G401 (cell line): ENCODE measurements at places on chromosomes 1 and 21.
A peak's percentile ranks its signal among the peaks of the same experiment; 100 is the strongest.

- DNase-seq, result no peak
Measured at GRCh38 chr21:20419772-20420171, 578.4 kb upstream of the NCAM2 start.

GRCh38 chr1:161486806-161487741 is 18.2 kb upstream of the FCGR2A start:
- DNase-seq, result peak; percentile 47

DNA sequence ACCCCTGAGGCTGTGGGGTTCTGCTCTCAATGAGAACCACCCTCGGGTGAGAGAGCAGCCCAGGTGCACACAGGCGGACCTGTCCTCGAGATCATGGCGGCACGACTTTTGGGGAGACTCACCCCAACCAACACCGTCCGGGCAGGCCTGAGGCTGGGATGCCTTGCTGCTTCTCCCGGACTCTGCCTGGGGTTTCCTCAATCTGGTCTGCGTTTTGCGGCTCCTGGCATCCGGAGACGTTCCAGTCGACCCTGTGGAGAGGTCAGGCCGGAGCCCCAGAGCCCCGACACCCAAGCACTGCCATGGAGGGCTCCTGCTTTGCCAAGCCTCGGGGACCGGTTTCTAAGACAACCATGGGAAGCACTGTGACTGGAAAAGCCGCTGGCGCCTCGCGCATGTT is 3879.7 kb downstream of the SRGAP2C start:
- no peak for DNase-seq

GRCh38 chr1:159548126-159548525 is 12.3 kb upstream of the OR10J5 start:
- no peak for DNase-seq

DNA sequence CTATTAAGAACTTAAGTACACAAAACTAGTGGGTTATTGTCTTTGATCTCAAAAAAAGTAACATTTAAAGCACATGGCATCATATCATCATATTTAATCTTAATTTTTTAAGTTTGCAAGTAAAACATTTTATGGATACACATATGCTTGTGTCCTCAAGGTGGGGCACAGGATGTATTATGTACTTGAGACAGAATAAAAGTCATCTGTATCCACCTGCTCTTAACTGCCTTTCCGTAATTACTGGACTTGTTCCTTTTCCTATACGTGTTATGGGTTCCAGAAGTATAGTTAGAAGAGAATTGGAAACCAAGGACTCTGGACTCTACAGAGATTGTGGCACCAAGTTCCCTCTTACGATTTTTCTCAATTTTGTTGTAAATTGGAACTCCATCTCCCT is 79.4 kb downstream of the FCRL5 start:
- no peak for DNase-seq

- DNase-seq, result no peak
Measured at GRCh38 chr1:180185281-180185680, 30.6 kb downstream of the QSOX1 start.

DNA sequence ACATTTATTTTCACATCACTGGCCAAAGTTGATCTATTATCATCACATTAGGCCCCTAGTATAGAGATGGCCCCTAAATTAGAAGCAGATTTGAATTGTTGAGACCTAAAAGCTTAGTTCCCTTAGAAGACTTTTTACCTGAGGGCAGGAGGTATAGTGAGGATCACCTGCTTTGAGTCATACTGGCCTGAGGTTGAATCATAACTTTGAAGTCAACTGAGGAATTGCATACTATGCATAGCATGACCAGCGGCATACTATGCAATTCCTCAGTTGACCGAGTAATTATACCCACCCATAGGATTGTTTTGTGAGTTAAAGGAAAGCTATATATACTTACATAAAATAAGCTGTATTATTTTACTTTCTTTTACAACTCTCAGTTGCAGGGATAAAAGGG is 50.3 kb upstream of the DPH5 start:
- DNase-seq, result no peak

- no peak for DNase-seq
Measured at GRCh38 chr21:41370840-41371684, 9.2 kb downstream of the MX2 start.

DNA sequence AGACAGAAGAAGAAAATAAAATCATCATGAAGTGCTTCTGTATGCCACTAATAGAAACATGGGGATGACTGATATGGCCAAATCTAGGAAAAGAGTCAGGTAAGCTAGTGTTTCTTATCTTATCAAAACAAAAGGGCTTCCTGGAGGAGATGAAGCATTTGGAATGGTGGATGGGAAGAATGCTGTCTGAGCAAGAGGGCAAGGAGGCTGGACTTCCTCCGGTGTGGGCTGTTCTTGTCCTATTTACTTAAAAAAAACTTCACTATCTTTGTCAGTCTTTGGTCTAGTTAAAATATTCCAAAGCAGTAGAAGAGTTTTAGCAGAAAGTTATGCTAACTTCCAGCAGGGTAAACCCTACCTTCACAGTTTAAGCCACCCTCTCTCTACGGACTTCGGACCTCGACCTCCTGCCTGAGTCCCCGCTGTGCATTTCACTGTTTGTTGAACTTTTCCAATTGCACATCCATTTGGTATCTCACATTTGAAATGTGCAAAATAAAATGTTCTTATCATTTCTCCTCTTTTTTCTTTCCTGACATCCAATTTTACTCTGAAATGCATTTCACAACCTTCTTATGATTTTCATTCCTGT is 64.8 kb upstream of the TSPAN2 start:
- no peak for DNase-seq

DNA sequence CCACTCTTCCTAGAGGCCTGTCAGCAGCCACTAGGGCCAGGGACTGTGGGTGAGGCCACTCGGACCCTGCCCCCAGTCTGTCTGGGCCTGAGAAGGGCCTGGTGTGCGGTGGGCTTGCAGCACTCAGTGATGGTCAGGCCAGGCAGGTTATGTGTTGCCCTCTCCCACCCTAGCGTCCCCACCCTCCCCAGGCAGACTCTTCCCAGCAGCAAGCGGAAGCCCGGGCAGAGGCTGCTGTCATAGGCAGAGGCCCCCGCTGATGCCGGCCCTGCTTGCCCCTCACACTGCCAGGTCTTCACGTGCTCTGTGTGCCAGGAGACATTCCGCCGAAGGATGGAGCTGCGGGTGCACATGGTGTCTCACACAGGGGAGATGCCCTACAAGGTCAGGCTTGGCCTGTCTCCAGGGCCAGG is 6.6 kb downstream of the ZBTB48 start:
- no peak for DNase-seq

DNA sequence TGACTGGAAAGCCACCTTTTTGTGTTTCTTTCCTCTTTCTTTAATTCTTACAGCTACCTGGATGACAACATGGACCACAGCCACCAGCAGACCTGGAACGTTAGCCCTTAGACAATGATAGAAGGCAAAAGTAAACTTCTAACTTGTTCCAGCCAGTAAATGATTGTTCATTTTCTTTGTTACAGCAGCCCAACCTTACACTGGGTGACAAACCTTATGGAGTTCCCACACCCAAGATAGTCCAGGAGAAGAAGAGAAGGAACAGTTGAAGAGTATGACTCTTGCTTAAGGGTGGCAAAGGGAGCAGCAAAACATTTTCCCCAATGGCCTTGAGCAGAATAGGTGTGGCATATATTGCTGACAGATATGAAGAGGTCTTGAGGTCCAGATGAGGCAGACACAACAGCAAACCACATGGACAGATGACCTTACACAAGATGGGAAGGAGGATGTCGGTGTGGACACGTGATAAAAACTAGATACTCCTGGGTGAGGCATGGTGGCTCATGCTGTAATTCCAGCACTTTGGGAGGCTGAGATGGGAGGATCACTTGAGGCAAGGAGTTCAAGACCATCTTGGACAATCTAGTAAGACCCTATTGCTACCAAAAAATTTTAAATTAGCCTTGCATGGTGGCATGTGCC is 11.8 kb upstream of the FAM76A start:
- no peak for DNase-seq

GRCh38 chr1:117059334-117059677 is 820 bp upstream of the TTF2 start:
- DNase-seq, result peak; percentile 27

DNA sequence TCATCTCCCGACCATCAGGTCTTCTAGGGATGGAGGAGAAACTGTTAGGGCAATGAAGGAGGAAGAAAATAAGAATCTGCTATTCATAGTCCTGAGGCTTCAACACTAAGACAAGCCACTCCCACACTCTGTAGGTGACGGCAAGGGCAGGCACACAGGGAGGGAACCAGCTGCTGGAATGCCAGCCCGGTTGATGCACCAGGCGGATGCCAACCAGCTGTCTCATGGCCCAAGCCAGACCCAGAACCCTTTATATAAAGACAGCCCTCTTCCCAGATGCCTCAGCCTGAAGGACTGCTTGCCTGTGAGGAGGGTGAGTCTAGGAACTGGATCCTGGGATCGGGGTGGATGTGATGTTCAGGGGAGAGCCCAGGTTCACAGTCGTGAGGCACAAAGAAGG is at the start of gene KPRP:
KPRP (plus strand) TSS at position 279 of the 400 bp plus-strand sequence. CDS start 1,564 bp downstream, outside the sequence.
- DNase-seq, result no peak

- DNase-seq, result no peak
Measured at GRCh38 chr1:110224240-110224995, 14.3 kb downstream of the KCNC4 start.

GRCh38 chr1:160975026-160975425 is 20.4 kb upstream of the ITLN2 start:
- no peak for DNase-seq

GRCh38 chr1:164701189-164701761 is 142.3 kb downstream of the PBX1 start:
- DNase-seq, result no peak

DNA sequence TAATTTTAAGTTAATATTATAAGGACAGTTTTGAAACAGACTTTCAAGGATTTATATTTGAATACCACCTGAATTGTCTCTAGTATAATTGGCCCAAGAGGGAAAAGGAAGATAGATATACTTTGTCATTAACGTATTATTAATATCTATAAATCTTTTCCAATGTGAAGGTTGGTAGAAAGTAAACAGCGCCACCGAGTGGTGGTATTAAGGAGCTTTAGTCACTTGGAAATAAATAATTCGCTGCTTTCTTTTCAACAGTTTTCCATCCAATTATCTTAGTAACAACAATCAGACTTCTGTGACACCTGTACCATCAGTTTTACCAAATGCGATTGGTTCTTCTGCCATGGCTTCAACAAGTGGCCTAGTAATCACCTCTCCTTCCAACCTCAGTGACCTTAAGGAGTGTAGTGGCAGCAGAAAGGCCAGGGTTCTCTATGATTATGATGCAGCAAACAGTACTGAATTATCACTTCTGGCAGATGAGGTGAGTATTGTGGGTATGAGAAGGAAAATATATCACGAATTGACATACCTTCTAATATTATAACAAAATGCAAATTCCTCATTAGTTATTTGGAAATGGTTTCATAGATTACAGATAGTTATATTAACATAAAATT is 37.7 kb downstream of the SH3GLB1 start:
- DNase-seq, result peak; percentile 41

DNA sequence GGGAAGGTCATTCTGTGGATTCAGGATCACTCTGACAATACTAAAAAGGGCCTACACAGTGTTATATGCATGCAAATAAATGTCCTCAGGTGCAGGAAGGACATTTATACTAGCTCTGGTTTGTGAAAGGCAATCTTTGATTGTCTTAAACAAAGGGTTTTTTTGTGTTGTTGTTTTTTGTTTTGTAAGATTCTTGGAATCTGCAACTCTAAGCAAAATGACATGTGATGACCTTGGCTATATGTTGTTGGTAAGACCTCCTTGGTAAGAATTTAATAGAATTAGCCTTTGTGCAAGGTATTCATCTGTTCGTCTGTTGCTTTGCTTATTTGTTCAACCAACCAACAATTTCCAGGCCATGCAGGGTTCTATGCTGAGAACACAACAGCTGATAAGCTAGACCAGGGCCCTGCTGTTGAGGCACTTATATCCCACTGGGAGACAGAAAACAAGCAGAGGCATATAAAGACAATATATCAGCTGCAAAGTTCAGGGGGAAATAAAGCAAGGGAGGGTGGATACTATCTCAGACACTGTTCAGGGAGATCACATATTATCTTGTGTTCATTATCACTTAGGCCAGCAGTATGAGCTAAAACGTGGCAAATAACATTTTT is 60.3 kb downstream of the FH start:
- no peak for DNase-seq

DNA sequence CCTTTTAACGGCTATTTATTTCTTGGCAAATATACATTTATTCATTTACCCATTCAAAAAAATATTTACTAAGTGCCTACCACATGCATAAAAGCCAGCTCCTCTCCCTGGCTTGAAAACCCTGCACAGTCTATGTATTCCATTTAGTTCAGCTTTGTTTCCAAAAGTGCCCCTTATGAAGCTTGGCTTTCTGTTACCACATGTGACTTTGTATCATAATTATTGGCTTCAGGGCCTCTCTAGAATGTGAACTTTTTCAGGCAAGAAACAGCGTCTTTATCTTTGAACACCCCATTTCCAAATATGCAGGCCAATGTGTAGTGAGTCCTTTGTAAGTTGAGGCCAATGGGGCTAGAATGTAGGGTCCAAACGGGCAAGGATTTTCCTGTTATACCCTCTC is 69.4 kb downstream of the CACHD1 start:
- DNase-seq, result no peak

DNA sequence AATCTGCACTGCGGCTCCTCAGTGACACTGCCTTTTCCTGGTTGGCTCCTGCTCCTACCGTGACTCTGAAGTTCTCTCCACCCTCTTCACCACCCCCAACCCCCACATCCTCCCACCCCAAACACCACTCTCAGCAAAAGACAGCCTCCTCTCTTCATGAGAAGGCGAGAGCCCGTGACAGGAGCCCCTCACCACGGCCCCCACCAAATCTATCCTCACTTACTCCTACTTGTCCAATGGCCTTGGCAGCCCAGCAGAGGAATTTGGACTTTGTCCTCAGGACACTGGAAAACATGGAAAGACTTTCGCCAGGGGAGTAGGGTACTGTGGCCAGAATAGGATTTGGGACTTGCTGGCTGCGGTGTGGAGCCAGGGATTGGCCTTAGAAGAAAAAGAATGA is 6.9 kb downstream of the TMEM125 start:
- no peak for DNase-seq

GRCh38 chr1:13619909-13620308 is 36.3 kb downstream of the PDPN start:
- peak; percentile 12 for DNase-seq

DNA sequence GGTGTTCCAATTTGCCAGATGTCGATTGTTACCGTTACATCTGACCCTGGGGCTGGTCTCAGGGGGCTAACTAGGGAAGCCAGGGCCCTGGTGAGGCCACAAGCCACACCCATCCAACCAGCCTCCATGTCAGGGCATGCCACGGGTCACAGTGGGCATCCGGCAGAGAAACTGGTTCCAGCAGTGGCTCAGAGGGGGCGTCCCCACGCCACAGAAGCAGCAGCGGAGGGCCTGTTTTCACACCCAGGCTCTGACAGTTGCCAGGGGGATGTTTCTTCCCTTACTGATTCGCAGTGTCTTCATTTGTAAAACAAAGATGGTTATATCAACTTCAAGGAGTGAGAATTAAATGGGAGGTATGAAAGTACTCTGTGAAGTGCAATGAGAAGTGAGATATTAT is 75.0 kb upstream of the COX20 start:
- DNase-seq, result no peak

- DNase-seq, result no peak
Measured at GRCh38 chr1:226457307-226457712, 49.4 kb upstream of the PARP1 start.
